ENCODE measurements at places on chromosomes 3 and 15.
A peak's percentile ranks its signal among the peaks of the same experiment; 100 is the strongest.

- DNase-seq, result no peak
Measured at GRCh38 chr15:25812845-25813244, 50.3 kb downstream of the ATP10A start.

DNA sequence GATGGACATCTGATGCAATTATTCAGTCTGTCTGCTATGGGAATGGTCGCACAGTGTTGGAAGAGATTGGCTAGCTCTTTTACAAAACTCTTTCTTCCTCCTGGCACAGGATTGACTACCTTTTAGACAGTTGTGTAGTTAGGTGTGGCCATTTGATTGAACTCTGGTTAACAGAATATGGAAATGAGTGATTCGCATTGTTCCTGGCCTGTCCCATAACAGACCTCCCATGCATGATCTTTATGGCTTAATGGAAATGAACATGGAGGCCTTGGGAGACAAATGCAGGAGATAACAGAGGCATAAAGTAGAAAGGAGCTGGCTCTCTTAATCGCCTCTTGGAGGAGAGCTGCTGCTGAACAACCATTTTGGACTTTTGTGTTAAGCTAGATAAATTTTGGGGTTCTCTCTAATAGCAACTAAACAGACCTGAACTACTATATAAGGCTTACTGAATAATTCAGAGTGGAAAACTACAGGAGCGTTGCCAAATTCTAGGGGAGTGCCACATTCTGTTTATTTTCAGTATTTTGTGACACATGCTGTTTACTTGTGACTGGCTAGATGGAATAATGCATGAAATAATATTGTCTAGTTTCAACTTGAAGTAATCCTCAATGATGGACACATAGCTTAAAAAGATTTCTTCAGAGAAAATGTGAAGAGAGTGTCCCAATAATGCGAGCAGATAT lies 357.7 kb upstream of the SGO1 start:
- no peak for DNase-seq

DNA sequence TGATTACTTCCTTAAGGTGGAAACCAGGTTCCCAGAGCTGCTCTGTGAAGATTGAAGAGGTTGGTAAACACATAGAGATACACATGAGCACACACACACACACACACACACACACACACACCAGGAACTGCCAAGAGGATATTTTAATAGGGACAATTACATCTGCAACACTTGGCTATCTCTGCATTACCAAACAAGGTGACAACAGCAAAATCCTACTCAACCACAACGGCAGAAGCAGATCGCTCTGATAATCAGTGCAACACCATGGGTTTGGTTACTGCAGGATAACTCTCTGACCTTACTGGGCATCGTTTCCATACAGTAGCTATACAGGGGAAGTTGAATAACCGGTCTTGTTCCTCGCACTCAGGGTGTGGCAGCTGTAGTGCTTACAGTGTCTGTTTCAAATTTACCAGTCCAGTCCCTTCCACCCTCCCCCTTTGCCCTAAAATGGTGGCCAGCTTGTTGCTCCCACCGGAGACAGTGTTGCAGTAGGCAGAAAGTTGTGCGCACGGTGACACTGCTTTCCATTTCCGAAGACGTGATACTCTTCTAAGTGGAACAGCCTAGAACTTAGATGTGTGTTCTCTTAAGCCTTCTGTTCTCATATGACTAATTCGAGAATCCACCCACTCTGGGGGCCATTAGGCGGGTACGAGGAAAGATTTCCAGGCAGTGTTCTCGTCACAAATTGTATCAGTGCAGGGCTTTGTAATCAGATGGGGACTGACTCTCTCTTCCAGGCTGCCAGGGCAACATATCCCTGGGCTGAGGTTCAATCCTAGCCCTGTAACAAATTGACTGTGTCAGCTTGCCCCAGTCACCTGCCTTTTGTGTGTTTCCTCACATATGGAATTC lies 176.2 kb downstream of the P3H2 start:
- DNase-seq, result no peak

- DNase-seq, result no peak
Measured at GRCh38 chr15:31031471-31032067, 40.1 kb upstream of the MTMR10 start.

DNA sequence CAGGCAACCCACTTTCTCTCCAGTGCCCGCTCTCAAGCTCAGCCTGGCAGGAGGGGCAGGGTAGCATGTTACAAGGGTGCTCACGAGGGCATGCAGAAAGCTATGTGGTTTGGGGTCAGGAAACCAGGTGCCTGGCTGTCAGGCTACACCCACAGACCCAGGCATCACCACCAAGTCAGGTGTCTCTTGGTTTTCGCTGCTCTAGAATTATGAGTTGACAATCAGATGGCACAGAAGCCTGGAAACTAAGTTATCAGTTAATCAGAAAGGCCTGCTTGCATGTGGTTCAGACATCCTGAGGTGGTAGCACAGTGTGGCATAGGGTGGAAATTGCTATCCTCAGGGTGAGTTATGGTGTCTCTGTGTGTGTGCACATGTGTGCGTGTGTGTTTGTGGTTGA lies 16.2 kb upstream of the CCR9 start:
- DNase-seq, result peak; percentile 24

DNA sequence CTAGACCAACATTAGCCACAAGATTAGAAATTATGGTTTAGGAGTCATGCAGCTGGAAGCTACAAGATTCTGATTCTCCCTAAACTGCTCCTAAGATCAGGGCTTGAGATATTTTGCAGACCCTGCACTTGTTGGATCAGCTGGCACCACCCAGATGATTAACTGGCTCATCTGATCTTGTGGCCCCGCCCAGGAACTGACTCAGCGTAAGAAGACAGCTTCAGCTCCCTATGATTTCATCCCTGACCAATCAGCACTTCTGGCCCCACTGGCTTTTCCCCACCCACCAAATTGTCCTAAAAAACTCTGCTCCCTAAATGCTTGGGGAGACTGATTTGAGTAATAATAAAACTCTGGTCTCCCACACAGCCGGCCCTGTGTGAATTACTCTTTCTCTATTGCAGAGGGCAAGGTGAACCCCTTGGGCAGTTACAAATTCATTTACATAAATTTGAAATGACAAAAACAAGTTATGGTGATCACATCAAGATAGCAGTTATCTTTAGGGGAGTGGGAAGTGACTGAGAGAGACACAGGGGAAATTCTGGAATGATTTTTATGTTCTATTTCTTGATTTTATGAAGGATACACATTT lies 76.5 kb downstream of the CD200R1L start:
- DNase-seq, result peak; percentile 54

Measured in stimulated activated CD4-positive, alpha-beta T cell treated with anti-CD3 and anti-CD28 coated beads, Interleukin-15, amount 100 ng/mL, for 48 hours (primary cell).